ENCODE measurements at places on chromosomes 11 and 22.

DNA sequence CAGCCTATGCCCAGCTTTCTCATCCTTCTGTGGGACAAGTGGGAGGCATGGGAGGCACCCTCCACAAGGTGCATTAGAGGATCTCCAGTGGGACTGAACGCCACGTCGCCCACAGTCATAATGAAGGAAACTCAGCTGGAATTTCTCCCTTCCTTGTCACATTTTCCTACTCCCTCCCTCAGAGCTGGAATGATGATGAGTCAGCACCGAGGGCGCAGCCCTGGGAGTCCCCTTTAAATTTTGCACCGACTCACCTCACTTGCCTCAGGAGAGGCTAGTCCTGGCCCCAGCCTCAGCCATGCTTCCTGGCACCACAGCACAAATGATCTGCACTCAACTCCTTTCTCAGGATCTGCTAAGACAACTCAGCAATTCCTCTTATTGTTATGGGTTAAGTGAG is 34.3 kb downstream of the DBX1 start:
- DNase-seq, result no peak

DNA sequence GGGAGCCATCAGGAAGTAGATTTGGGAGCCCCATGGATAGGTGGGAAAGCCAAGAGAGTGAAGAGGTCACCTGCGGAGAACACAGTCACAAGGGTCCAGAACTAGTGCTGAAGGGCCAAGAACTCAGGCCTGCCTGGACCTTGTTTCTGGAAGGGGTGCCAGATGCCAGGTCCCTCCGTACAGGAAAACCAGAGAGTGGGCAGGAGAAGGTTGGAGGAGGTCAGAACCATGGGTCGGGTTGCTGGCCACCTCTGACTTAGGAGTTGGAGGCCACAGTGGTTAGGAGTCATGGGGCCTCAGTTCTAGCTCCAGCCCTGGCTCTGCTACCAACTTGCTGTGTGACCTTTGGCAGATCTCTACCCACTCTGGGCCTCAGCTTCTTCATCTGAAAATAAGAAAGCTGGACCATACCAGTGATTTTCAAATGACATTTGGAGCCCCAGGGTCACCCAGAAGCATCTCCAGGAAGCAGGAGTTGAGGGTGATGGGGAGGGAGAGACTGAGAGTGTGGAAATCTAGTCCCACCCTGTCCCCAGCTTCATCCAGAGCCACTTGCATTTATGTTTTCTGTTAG is 20.8 kb upstream of the TUB start:
- no peak for DNase-seq

DNA sequence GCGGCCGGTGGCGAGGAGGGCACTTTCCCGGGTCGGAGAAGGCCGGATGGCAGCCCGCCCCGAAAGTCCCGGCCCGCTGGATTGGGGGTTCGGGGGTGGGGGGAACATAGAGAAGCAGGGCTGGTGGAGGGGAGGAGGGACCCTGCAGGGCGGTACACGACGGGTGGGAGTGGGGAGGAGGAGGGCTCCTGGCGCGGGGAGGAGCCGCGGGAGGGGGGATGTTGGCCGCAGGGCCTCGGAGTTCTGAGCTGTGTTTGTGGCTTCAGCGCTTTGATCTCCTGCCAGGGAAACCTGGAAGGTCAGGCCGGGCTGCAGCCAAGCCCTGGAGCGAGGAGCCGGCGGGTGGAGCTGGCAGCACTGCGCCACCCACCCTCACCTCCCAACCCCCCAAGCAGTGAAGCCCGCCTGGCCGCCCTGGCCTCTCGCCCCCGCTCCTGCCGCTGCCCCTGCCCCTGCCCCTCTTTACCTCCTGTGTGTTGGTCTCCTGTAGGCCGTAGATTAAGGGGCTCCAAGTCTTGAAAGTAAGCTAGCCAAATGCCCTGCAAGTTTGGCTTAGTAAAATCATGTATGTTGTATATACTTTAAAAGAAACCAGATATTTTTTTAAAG is 30.9 kb downstream of the C22orf31 start:
- DNase-seq, result no peak

DNA sequence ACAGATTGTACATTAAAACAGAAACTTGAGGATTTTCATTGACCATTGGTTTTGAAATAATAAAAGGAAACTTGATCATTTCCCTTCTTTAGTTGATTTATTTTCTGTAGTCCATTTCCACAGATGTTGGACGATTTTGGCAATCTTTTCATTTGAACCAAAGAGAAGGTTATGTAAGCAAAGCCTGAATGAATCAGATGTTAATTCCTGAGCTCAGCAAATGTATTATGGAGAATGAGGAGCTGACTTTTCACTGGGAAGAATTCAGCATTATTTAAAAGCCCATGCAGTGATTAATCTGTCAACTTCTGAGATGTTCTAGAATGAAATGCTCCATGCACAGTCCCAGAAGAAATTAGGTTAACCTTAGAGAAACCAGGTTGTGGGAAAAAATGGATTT is 29.0 kb downstream of the ELMOD1 start:
- no peak for DNase-seq

- DNase-seq, result no peak
Observed at GRCh38 chr11:69640995-69641581, at the start of gene CCND1. Gene CCND1 (plus strand): TSS chr11:69641156. CDS start chr11:69641314, 158 bp downstream.

GRCh38 chr22:17627961-17628405 is 566 bp downstream of the ATP6V1E1 start:
- DNase-seq, result no peak

GRCh38 chr11:19703211-19703610 is 9.4 kb upstream of the NAV2 start:
- no peak for DNase-seq

DNA sequence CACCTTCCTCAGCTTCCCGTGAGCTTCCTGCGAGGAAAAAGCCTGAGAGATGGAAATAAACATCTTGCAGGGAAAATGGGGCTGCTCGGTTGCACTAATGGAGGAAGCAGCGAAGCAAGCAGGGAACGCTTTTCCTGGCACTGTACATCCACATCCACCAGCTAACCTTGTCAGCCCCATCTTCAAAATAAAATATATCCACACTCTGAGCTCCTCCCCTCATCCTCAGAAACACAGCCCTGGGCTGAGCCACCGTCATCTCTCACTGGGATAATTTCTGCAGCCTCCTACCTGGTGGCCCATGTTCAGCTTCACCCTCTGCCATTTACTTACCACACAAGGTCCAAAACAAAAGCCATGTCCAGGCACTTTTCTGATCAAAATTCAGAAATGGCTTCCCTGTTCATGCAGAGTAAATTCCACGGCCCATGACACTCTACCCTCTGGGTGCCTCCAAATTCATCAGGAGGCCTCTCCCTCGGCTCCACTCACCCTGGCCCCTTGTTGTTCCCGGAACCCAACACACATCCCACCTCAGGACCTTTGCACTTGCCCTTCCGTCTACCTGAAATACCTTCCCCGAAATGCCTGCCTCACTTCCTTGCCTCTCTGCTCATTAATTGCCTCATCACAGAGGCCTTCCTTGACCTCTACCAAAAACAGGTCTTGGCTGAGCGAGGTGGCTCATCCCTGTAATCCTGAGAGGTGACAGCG is 13.0 kb downstream of the C11orf86 start:
- no peak for DNase-seq

DNA sequence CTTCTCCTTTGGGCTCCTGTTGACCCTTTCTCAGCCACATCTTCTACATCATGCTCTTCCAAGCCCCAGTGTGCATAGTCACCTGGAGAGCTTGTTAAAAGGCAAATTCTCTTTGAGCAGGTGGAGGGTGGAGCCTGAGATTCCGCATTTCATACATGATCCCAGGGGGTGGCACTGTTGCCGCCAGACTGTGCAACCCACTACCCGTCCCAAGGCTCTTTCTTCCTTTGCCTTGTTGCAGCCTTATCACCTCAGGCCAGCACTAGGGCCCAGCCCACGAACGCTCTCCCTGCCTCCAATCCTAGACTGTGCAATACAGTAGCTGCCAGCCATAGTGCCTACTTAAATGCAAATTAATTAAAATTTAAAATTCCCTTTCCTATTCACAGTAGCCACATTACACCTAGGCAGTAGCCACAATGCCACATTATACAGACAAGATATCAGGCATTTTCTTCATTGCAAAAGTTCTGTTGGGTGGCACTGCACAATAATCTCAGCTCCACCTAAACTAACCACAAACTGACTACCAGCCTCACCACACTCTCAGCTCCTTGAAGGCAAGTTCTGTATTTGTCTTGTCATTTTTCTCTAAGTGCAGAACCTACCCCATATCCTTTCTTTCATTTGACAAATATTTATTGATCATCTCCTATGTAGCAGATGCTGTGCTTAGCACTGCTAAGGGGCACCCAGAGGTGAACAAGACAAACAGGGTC is 4.6 kb upstream of the KCNJ5 start:
- no peak for DNase-seq

All from activated CD4-positive, alpha-beta T cell treated with anti-CD3 and anti-CD28 coated beads, Interleukin-2, amount 50 U/mL, for 24 hours (primary cell).